ENCODE measurements at places on chromosomes 4 and X.
A peak's percentile ranks its signal among the peaks of the same experiment; 100 is the strongest.

- no peak for DNase-seq
These were observed 70.2 kb downstream of the SMIM20 start for GRCh38 chr4:25984266-25984665.

- DNase-seq: peak; percentile 37
These were observed 106.3 kb downstream of the LINC00632 start for GRCh38 chrX:140815868-140816267.

DNA sequence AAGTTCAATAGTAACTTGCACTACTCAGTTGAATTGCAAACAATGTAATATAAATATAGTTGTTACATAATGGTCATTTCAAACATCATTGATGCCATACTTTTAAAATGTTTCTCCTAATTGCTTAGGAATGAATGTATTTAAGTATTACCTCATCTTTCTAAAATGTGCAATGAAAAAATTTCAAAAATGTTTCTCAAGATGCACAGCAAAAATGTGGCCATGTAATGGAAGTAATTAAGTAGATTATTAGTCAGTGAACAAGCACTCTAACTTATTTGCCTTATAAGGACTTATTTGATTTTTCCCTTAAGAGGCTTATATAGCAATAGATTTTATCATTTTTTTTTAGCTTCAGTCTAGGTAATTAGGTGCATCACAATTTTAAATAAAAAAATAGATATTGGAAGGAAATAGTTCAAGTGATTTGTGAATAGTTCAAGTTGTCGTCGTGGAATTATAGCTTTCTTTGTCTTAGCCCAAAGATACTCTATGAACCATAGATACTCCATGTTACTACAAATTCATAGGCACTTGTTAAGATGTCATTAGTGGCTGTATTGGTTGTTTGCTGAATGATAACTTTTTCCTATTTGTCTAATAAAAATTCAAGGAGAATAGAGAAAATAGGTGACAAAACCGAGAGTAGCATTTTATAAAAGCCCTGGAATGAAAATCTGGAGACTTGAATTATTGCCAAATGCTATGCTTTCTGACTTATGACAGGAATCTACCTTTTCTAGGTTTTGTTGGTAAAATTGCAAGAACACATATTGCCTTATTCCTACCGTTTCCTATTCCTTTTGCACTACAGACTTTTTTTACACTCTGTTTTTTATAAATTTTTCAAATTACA lies 118.5 kb downstream of the TLL1 start:
- DNase-seq: no peak

DNA sequence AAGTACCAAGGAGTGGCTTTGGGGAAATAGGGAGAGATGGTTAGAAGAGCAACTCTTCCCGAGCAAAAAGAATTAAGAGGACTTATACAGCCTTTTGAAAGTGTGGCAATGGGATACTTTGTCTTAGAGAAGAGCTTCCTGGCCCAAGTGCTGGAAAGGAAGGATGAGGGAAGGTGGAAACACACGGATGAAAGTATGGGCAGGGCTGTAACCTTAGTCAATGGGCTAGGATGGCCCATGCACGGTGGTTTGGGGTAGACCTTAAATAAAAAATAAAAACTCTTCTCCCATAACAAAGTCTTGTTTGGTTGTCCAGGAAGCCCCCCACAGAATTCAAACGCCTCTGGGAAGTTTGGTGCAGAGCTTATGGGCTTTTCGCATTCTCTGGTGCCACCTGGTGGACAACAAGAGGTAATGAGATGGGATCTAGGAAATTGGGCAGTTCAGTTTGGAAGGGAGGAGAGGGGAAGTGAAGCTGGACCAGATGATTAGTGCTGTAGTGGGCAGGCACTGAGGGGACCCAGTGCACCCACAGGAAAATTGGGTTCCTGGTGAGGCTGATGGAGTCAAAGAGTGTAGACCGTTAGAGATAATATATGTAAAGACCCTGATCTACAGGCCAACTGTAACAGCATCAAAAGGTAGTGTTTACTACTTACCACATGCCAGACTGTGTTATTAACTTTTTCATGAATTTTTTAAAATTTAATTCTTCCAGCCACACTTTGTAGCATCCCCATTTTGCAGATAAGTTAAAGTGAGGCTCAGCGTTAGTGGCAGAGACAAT lies 13.8 kb upstream of the ENOX2 start:
- peak; percentile 45 for DNase-seq

DNA sequence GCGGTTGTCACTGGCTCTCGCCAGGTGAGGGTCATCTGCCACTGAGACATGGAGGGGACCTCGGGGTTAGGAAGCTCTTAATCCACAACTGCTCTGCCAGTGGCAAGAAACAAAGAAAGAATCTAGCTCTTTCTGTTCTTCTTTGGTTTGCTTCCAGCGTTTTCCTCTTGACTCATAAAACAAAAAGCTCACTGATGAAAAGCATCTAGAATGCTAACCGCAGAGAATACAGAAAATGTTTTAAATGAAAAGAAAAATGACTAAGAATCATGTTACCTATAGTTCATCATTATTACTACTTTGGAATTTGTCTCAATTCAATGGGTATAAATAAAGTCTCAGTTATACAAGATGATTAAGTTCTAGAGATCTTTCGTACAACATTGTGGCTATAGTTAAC lies 274.8 kb upstream of the TENM3 start:
- no peak for DNase-seq

- no peak for DNase-seq
These were observed 16.2 kb downstream of the DGKQ start for GRCh38 chr4:957231-957580.

DNA sequence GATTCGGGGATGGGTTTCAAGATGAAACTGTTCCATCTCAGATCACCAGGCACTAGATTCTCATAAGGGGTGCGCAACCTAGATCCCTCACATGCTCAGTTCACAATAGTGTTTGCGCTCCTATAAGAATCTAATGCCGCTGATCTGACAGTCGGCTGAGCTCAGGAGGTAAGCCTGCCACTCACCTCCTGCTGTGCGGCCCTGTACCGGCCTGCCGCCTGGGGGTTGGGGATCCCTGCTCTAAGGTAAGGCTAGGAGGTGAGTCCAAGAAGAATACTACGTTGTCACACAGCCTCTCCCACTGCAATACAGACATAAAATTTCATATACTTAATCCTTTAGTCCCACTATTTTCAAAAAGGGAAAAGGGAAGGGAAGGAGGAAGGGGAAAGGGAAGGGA lies 213.4 kb upstream of the HCCS start:
- no peak for DNase-seq

- DNase-seq: no peak
These were observed 77.9 kb downstream of the ELOVL6 start for GRCh38 chr4:110120506-110120905.

DNA sequence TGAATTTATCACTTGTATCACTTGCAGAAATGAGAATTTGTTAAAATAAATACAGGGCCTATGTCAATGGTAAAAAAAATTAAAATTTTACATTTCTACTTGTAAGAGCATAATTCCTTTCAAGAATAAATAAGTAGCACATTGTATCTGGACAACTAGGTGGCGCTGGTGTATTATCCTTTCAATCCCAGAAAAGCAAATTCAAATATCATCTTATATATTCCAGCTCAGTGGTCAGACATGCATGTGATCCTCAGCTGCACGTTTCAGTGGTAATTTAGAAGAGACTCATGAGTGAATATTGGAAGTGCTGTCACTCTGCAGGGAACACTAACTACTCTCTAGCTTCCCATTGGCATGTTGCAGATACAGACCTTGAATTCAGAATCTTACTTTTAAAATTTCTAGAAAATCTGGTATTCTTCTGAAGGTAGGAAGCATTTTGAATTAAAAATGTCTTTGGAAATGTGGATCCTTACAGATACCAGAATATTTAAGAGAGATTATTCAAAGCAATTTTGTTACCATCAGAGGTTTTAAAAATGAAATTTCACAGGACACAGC lies 1414.7 kb upstream of the TENM3 start:
- peak; percentile 65 for DNase-seq

- DNase-seq: peak; percentile 58
These were observed 1.1 kb upstream of the EDNRA start for GRCh38 chr4:147479786-147480185.

- DNase-seq: no peak
These were observed 29.1 kb downstream of the MCUB start for GRCh38 chr4:109589119-109589518.

- no peak for DNase-seq
These were observed 2.6 kb upstream of the CNOT6L start for GRCh38 chr4:77821775-77822174.

- no peak for DNase-seq
These were observed 151.6 kb downstream of the CBLL2 start for GRCh38 chrX:22424122-22424915.

DNA sequence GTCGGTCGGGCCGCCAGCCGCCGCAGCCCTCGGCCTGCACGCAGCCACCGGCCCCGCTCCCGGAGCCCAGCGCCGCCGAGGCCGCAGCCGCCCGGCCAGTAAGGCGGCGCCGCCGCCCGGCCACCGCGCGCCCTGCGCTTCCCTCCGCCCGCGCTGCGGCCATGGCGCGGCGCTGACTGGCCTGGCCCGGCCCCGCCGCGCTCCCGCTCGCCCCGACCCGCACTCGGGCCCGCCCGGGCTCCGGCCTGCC lies 213 bp downstream of the NFKB1 start:
- no peak for DNase-seq

GRCh38 chrX:133633950-133634349 lies 218.7 kb upstream of the GPC4 start:
- DNase-seq: no peak

DNA sequence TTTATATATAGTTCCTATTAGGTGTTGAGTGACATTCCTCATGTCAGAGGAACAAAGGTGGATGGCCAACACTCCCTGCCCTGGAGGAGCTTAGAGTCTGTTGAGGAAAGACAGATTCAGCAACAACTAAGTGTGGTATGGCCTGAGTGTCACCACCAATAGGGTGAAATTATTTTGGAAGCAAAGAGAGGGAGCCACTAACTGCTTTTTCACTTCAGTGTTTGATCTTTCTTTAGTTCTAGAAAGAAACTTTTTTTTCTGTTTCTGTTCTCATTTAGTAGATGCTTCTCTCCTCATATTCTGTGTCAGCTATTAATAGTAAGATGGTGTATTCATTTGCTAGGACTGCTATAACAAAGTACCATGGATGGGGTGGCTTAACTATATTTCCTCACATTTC lies 81.5 kb downstream of the ARX start:
- no peak for DNase-seq

DNA sequence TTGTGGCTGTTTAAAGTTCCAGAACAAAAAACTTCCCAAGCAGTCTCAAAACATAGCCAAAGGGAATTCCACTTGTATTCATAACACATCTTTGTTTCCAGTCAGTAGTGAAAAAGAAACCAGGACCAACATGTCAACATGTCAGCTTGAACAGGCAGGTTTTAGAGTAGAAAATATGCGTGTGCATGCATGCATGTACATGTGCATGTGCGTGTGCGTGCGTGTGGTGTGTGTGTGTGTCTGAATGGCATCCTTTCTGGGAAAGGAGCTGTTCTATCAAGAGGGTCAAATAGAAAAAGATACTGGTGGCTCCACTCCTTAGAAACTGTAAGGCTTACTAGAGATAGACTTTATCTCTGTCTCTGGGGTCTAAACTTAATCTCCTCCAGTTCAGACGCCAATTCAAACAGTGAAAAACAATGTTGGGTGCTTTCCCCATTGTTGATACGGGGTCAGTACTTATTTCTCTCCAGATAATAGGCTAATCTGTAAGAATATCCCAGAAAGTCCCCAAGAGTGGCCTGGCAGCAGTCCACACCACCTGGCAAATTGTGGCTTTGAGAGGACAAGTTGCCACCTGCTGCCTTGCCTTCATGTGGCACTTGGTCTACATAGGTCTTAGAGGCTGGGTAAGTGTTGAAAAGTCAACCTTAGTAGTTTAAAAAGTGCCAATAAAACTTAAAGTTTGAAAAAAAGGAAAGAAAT lies 110.4 kb downstream of the SCD5 start:
- DNase-seq: no peak

- no peak for DNase-seq
These were observed 88.5 kb downstream of the REELD1 start for GRCh38 chr4:146302822-146303221.

DNA sequence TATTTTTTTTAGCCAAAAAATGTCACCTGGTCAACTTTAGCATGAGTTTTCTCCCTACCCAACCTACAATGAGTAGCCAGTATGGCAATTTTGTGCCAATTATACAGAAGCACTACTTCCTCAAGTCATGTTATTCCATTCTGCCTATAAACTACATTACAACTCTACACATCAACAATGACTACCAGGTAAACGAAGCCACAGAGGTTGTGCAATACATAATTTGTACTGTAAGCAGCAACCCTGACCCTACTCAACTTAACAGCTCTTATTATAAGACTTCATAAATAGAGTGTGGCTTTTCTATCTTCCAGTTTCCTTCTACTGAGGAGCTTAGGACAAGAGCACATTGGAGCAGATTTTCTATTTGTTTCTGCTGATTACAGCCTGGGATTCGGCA lies 160.5 kb downstream of the HS3ST1 start:
- no peak for DNase-seq

DNA sequence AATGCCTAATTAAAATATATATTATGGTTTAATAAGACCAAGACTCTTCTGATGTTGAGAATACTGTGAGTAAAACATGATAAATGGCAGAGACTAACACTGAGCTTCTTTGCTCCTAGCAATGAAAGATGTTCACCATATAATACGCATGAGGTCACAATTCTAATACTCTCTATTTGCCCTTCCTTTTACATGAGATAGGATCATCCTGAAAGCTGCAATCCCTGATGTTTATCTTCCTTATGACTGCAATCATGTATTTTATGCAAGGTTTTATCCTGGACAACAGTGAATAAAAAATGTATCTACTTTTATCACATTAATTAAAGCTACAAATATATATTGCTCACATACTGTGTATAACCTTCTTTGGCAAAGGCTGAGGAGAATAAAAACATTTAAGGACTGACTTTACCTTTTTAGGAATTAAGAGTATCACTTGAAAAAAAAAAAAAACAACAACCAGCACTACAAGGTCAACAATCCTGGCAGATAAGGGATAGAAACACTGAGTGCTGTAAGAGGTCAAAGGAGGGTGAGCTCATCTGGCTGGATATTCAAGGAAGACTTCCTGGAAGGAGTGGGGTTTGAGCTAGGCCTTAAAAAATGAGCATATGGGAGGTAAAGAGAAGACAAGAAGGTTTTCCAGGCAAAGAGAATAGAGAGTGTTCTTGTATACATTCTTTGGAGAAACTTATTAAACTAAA lies 99.9 kb downstream of the AREG start:
- DNase-seq: no peak

DNA sequence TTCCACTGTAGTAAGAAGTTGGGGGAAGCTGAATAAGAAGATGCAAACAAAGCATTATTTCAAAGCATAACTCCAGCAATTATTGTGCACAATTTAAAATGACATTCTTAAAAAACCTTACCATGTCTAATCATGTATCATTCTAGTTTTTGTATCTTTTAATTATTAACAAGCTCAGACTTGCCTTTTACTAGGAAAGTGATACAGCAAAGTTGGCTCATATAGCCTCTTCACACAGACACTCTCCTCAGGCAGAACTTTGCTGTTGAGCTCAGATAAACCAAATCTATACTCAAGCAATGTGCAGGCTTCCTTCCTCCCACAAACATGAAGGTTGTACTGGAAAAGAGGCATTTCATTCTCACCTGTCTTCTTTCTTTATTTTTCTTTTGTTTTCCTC lies 358.7 kb upstream of the EMCN start:
- DNase-seq: no peak

Data from BE2C (cell line).